ENCODE measurements at places on chromosomes 5 and 9.

- no peak for DNase-seq
Observed at GRCh38 chr5:134223406-134224248, 2.2 kb downstream of the PPP2CA start.

DNA sequence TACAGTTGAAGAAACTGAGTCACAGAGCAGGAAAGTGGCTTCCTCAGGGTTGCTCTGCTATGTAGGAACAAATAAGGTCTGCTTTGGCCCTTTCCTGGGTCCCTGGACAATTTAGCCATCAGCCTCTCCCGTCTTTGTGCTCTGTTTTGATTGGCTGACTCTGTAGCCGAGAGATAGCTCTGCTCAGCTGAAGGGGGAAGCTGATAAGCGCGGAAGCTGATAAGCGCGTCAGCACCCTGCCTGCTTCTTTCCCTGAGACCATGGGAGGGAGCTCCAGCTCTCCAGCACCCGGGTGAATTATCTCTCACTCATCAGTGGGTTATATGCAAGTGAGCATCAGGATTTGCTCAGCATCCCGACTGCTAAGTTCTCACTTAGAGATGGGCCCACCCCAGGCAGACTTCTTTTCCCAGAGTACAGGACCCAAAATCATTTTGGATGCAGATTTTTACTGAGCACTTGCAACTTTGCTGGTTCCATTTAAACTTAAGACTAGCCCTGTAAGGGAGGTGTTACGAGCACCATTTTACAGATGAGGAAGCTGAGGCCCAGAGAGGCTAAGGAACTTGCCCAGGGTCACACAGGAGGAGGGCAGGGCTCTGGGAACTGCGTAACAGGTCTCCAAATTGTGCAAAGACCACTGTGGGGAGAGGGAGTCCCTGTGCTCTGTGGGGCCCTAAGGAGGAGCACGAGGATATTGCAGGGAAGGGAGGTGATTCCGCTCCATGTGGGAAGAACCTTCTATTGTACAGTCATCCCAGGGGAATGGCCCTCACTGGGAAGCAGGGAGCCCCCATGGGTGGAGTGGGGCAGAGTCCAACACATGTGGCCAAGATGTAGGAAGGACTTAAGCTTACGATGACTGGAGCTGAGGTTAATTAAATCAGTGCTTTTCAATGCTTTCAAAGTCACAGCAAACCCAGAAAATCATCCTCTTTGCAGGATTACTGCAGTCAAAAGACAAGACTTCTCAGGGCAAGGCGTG, 83.7 kb upstream of the ORM1 start:
- DNase-seq: no peak

- DNase-seq: no peak
Observed at GRCh38 chr9:104556830-104557634, 11.9 kb upstream of the OR13C8 start.

GRCh38 chr9:127574072-127574993, 37.7 kb upstream of the STXBP1 start:
- no peak for DNase-seq

DNA sequence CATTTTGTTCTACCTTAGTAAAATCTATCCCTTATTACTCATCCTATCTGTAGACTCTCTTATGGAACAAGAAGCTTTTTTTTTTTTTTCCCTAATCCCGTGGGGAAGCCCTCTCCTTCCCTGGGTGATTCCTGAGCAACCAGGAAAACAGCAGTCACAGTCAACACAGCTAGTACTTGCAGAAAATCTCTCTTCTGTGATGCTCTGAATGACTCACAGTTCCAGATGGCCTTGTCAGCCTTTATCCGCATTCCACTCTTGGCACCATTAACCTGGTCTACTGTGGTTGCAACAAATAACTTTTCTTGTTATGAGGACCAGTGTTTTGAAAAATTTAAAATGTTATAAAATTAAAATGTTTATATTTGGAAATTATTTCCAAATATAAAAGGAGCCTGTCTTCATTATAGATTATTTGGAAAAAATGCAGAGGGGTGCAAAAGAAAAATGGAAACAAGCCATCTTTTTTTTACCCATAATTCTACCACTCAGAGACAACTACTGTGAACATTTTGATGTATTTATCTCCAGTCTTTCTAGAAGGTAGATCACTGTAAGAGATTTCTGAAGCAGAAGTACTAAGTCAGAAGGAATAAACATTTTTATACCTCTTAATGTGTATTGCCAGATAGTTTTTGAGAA, 486.7 kb downstream of the RAB3C start:
- no peak for DNase-seq
